ENCODE measurements at places on chromosomes 1 and 21.

GRCh38 chr1:229368347-229368746 lies 25.5 kb upstream of the CCSAP start:
- DNase-seq = no peak

- DNase-seq = peak; percentile 86
Observed at GRCh38 chr1:208108213-208108608, 136.0 kb downstream of the PLXNA2 start.

DNA sequence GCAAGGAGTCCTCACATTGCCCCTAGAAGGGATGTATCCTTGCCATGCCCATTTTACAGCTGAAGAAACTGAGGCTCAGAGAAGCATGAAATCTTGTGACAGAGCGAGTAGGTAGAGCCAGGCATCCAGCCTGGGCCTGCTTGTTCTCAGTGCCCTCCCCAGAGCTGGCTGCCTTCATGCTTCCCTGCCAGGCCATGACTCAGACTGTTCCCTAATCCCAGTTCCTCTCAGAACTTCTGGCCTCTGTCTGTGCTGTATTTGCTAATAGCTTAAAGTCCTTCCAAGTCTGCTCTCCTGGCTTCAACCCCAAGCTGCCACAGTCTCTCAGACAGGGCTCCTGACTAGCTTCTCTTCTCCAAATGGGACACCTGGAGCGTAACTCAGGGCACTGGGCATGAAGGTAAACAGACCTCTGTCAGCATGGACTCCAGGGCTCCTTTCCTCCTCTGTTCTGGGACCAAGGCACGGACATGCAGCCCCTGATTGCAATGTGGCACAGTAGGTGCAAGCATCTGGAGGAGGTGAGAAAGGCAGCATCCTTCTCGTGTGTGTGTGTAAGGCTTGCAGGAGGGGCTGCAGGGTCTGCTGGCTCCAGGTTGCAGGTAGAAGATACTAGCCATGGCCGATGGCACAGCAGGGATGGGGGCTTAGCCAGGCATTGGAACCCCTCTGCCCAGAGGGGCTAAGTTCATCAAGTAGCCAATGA lies 122.7 kb downstream of the HMGB4 start:
- DNase-seq = no peak

- no peak for DNase-seq
Observed at GRCh38 chr21:27756191-27756590, 789.3 kb upstream of the ADAMTS5 start.

DNA sequence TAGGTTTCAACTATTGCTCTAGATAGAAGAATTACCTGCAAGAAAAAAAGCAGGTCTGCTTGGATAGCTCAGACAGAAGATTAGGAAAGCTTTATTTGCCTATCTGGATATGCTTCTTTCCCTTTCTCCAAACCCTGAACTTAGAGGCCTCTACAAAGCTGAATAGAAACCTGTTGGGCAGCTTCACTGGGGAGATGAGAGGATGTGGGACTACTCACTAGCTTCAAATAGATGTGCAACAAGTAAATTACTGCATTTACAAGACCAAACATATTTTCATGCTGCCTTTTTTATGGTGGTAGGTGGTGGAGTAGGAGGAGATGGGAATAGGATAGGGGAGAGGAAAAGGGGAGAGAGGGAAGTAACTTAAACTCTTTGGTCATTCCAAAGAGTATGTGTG lies 6.4 kb downstream of the CLCA2 start:
- DNase-seq = peak; percentile 64

- DNase-seq = peak; percentile 19
Observed at GRCh38 chr1:201127755-201128455, 921 bp upstream of the ASCL5 start.

DNA sequence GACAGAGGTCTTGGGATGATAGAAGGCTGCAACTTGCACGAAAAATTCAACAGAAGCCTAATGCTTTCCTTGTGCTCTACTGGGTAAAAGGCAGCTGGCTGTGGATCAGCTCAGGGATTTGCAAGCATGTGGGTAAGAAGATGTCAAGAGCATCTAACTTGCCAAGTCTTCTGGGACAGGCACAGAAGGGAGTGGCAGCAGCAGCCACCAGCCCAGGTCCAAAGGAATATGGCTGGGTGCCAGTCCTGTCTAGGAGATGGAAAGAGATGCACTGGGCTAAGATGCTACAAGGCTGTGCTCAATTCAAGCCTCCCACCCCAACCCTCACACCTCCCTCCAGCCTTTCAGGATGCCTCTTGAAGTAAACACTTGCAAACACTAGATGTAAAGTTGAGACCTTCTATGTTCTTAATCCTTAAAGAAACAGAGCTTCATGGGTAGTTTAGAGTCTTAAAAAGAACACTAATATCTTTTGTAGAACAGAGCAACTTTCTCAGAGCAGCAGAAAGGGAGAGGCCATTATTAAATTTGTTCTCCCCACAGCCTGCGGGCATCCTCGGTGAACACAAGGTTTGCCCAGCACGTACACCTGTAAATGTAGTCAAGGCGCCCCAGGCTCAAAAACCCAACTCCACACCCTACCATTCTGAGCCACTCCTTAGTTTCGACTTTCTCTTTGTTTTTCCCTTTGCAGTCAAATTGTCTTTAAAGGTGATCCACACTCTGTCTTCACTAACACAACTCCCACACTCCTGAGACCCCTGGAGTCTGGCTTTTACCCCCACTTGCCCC lies 64.6 kb upstream of the BCAR3 start:
- DNase-seq = no peak

GRCh38 chr1:13663969-13664368 lies 36.0 kb upstream of the PRDM2 start:
- no peak for DNase-seq

GRCh38 chr21:42467140-42467983 lies 28.7 kb downstream of the RSPH1 start:
- DNase-seq = no peak

- no peak for DNase-seq
Observed at GRCh38 chr1:7554385-7555235, 216.5 kb upstream of the VAMP3 start.

- DNase-seq = no peak
Observed at GRCh38 chr1:200831091-200831490, 41.7 kb upstream of the GPR25 start.

GRCh38 chr1:208541225-208541855 lies 297.2 kb upstream of the PLXNA2 start:
- DNase-seq = peak; percentile 46

DNA sequence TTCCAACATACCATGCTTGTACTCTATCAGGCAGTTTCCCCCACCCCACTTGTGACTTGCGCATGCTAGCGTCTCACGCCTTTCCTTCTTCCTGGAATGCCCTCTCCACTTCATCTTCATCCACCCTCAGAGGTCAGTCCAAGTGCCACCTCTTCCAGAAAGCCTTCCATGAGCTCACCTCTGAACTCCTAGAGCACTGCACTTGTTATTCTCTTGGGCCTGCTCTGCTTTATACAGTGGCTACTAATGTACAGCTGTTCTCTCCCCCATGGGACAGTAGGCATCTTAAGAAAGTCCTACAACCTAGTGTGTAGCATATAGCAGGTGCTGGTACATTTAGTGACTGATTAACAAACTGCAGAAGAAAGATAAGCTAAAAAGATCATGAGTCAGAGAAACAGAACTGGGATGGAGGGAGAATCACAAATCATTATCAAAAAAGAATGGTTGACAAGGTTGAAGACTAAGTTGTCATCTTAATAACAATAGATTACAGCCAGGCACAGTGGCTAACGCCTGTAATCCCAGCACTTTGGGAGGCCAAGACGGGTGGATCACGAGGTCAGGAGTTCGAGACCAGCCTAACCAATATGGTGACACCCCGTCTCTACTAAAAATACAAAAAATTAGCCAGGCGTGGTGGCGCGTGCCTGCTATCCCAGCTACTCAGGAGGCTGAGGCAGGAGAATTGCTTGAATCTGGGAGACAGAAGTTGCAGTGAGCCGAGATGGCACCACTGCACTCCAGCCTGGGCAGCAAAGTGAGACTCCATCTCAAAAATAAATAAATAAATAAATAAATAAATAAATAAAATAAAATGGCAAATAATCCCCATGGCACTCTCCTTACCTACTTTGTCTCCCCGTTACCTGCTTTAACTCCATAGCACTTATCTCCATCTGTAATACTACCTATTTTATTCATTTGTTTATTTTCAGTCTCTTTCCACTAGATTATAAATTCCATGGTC lies 16.3 kb upstream of the TSPAN1 start:
- no peak for DNase-seq

DNA sequence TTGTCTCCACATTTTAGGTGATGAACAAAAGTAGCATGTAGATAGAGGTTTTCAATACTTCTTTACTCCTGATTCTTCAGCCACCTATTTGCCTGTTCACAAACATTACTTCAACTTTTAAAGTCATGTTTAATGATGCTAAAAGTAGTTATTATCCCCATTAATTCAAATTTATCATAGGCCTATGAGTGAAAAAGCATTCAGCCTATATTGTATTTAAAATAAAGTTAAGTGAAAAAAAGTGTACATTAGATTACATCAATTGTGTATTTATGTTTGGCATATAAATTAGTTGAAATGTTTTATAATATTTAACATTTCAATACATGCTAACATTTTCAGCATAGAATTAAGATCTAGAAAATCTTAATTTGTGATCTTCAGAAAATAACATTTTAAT lies 10.5 kb downstream of the CDKN2C start:
- no peak for DNase-seq

DNA sequence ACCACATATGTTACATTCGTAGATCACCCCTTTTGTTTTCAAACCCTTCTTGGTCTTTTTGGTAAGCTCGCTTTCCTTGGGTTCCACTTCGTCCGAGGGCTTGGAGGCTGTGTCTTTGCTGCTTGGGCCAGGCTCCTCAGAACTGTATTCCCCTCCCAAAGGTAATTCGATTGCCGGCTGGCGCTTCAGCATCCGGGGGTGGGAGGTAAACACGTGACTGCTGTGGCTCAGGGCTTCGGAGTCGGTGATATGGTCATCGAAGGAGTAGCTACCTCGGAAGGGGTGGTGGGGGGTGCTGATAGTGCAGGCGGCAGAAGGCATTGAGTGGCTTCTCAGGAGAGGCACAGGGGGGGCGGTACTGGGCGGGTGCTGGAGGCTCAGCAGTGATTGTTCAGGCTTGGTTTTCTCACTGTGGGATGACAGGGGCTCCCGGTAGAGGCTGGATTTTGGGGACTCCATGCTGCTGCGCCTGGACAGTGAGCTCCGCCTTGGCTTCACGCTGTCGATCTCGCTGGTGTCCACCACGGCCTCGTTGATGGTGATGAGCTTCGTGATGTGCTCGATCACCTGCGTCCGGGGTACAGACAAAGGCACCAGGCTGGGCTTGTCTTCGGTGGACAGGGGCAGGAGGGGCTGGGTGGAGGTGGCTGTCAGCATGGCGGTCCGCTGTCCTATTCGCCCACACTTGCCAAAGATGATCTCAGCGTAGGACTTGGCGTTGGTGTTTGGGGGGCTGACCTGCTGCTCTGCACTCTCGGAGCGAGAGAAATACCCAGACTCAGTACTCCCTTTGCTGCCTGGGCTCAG lies 98.6 kb upstream of the EDN2 start:
- DNase-seq = no peak

- no peak for DNase-seq
Observed at GRCh38 chr1:231642618-231643017, 16.0 kb downstream of the DISC1 start.

GRCh38 chr1:234768569-234769283 lies 158.7 kb upstream of the IRF2BP2 start:
- DNase-seq = no peak

DNA sequence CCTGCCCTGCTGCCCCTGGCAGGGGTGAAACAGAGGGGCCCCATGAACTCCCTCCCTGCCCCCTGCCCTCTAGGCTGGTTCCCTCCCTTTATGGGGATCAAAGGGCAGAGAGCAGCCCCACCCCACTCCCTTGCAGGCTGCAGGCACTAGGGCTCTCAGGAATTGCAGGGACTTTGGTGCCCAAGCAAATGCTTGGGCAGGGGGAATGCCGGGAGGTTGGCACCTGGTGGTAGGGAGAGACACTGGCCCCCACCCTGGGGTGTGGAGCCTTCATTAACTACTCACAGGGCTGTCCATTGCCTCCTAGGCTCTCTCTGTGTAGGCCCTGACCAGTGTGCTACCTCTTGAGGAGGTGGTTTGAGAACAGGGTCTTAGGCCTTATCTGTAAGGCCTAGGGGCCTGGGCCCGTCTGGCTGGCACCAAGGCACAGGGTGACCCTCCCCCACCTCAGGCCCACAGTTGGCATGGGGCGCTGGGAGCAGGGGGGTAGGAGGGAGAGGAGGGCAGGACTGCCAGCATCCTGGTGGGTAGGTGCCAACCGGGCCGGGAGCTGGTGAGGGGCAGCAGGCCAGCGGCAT lies 4.7 kb downstream of the ZBTB7B start:
- DNase-seq = no peak

GRCh38 chr1:160049101-160049500 lies 17.3 kb upstream of the PIGM start:
- no peak for DNase-seq

DNA sequence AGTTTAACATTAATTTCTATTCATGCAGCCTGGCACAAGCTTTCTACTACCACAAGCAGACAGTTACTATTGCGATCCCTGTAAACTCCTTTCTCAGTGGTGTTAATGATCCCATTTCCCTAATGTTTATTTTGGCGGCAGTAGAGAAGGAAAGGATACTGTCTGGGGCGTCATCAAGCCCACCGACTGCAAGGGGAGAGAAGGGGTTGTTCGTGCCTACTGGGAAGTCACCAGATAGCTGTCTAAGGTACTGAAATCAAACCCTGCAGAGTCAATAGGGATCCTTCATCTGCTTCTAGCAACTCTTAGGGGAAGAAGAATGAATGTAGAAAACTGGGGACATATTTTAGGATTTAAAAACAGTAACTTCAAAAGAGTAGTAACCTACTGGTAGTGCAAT lies 95.2 kb upstream of the ADAR start:
- DNase-seq = no peak

GRCh38 chr1:116371752-116372151 lies 1.3 kb upstream of the ATP1A1 start:
- DNase-seq = no peak

DNA sequence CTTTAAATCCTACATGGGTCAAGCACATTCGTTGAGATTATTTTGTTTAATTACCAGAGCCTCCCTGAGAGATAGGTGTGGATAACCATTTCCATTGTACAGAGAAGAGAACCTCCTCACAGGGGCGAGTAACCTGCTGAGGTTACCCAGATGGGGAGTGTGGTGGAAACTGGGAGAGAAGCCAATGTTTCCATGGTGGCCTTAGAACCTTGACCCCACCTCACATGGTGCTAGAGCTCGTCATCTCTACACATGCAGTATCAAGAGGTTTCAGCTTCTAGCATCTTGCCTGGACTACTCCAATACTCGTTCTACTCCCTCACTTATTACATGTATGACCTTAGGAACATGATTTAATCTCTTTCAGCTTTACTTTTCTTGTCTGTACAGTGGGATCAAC lies 4.8 kb downstream of the REG4 start:
- DNase-seq = no peak

DNA sequence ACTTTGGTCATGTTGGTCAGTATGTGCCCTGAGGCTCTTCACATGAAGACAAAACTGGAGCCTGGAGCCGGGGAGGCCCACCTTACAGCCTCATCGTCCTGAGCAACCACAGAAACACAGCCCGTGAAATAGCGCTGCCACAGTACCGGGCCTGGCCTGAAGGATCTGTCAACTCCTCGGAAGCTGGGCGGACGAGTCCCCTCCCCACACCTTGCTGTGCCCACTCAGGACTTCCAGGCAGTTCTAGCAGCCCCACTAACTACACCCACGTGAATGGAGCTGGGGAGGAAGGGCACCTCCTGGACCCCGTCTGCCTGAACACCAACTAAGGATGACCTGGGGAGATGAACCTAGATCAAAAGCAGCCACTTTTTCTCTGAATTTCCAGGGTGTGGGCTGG lies 24.7 kb downstream of the SDE2 start:
- DNase-seq = no peak

GRCh38 chr1:229230893-229231753 lies 39.8 kb upstream of the RAB4A start:
- DNase-seq = peak; percentile 86

- peak; percentile 29 for DNase-seq
Observed at GRCh38 chr1:118151312-118151937, 33.6 kb downstream of the SPAG17 start.
